ENCODE measurements at places on chromosomes 5 and 9.

- DNase-seq = no peak
Observed at GRCh38 chr9:99592834-99593574, 228.7 kb upstream of the NR4A3 start.

DNA sequence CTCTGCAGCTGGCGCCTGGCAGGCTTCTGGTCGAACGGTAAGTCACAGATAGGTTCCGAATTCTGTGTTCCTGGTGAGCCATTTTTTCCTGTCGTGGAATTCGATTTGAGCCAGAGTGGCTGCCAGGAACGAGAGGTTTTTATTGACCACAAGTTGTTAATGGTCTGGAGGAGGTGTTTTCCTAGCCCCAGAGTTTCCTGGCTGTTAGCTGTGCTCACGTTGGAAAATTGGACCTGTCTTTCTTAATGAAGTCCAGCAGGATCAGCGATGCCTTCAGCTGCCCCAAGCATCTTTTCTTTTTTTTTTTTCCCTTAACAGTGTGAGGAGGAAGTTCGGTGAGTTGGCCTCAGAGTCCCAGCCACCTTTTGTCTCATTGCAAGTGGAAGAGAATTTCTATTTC is 62.9 kb downstream of the COL5A1 start:
- no peak for DNase-seq

- no peak for DNase-seq
Observed at GRCh38 chr5:142939006-142939405, 168.8 kb downstream of the ARHGAP26 start.

- DNase-seq = peak; percentile 88
Observed at GRCh38 chr9:121609822-121610637, 41.4 kb upstream of the DAB2IP start.

DNA sequence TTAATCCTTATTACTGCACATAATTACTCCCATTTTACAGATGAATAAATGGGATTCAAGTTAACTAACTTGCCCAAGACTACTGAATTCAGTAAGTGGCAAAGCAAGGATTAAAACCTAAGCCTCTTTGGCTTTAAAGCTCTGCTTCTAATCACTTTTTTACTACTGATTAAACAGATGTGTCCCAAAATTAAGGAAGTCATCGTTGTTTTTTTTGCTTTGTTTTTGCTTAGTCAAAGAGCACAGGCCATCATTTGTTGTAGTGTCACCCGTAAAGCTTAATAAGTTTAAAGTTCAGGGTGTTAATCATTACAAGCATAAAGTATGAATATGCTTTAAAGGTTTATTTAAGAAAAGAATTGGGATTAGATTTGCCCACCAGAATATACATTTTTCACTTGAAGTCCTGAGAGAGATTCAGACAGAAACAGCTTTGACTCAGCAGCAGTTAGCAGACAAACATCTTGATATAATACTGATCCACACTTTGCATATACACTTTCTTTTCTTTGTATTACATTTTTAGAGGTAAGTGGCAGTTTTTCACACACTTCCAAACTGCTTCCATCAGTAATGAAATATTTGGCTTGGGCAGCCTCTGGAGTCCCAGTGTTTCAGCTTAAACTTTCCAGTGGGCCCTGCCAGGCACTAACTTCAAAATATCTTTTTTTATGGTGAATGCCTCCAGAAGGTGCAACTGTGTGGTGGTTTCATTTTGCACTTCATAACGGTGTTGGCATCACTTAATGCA is 52.7 kb downstream of the PIK3R1 start:
- DNase-seq = no peak

Data from NCI-H2029 treated with DMSO at 0.1 percent for 48 hours (cell line).